Hepatic stellate cell (primary cell): ENCODE measurements at places on chromosomes 13 and 19.

DNA sequence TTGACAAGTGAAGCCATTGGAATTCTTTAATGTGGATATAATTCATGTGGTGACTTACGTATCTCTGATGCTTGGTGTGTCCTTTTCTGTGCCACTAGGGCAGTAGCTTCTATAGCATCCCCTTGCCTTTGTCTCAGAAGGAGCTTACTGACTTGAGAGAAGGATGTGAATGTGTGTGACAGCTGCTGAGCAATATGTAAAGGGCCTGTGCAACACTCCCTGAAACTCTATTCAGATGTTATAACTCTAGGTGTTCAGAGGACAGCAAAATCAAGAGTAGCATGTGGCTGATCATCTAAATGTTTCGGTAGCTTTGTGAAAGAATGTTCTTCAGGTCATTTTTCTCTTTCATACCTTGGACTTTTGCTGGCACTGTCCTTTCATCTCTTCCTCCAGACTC is 189.5 kb downstream of the LMO7 start:
- DNase-seq: no peak

GRCh38 chr19:14674764-14675163 is at the start of gene ADGRE3:
Gene ADGRE3, minus strand, starts transcription at chr19:14674844. Its CDS starts 74 bp downstream, at chr19:14674770.
- no peak for DNase-seq

GRCh38 chr19:17790059-17790780 is 4.7 kb upstream of the B3GNT3 start:
- DNase-seq: no peak

GRCh38 chr13:87533776-87534175 is 137.4 kb upstream of the SLITRK5 start:
- DNase-seq: no peak

DNA sequence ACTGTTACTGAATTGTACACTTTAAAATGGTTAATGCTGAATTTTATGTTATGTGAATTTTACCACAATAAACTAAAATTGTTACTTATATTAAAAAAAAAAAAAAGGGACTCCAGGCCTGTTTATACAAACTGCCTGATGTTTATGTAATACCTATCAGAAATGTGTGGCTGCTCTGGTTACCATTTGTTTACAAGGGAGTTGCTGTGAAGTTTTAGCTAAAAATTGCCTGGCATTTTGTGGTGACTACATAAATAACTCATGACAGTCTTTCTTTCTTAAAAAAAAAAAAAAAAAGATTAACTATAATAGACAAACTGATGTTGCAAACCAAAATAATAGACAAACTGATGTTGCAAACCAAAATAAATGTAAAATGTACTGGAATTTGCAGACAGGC is 71.8 kb downstream of the CDADC1 start:
- DNase-seq: no peak

- DNase-seq: no peak
Observed at GRCh38 chr19:35447606-35448469, at the start of gene FFAR2. Gene FFAR2, plus strand, starts transcription at chr19:35448257. Its CDS starts 1,458 bp downstream, at chr19:35449715.

DNA sequence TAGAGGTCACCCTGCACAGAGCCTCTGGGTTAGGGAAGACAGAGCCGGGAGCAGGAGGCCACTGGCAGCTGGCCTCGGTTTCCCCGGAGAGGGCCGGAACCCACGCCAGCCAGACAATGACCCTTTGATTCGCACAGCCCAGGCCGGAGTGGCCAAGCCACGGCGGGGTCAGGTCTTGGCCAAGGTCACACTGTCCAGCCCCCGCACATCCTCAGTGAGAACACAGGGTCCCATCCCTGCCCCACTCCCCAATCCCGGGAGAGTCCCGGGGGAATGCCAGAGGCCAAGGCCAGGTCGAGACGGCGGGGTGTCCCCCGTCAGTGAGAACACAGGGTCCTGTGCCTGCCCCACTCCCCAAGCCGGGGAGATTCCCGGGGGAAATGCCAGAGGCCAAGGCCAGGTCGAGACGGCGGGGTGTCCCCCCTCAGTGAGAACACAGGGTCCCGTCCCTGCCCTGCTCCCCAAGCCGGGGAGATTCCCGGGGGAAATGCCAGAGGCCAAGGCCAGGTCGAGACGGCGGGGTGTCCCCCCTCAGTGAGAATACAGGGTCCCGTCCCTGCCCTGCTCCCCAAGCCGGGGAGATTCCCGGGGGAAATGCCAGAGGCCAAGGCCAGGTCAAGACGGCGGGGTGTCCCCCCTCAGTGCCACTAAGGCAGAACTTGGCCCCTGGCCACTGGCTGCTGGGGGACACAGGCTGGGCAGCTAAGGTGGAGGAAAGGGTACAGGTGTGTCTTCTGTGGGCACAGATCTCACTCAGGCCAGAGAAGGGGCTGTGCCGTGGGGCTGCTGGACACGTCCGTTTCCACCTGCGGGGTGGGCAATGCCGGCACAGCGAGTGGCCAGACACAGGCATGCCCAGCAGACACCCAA is 1.7 kb upstream of the FSTL3 start:
- DNase-seq: no peak

GRCh38 chr13:98668155-98668554 is 84.3 kb downstream of the SLC15A1 start:
- no peak for DNase-seq

DNA sequence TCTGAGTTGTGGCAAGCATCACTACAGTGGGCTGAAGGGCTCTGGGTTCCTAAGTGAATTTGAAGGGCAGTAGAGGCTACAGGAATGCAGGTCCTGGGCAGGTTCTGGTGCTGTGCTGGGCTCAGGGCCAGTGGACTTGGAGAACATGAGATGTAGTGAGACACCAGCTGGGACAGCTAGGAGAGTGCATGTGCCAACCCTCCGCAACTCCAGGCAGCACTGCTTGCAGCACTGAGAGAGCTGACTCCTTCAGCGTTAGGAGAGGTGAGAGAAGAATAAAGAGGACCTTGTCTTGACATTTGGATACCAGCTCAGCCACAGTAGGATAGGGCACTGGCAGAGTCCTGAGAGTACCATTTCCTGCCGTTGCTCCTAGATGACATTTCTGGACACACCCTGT is 739.9 kb upstream of the PRR20A start:
- DNase-seq: no peak
